ENCODE measurements at places on chromosomes 2 and 18. TPM values are rescaled to one million over a fixed set of nuclear protein-coding genes. Genes with fewer than 3 reads are reported as not detected.

MAP2 gene
- 42.7 TPM for polyA plus RNA-seq

IL1B gene
- polyA plus RNA-seq, result 0.65 TPM

TMEM163 gene
- 1.6 TPM for polyA plus RNA-seq

BCL2 gene
- 25.2 TPM for polyA plus RNA-seq

SPHKAP gene
- polyA plus RNA-seq, result 4.2 TPM

SLC35F5 gene
- polyA plus RNA-seq, result 158 TPM

ABCG8 gene
- polyA plus RNA-seq, result 0.88 TPM

DCC gene
- 8.7 TPM for polyA plus RNA-seq

CTNNA2 gene
- polyA plus RNA-seq, result 3.9 TPM

ILKAP gene
- 60.8 TPM for polyA plus RNA-seq

R3HDM1 gene
- 45.2 TPM for polyA plus RNA-seq

LCT gene
- polyA plus RNA-seq, result 0.03 TPM

VWA3B gene
- 0.80 TPM for polyA plus RNA-seq

ASB18 gene
- polyA plus RNA-seq, result 0.15 TPM

SERPINB11 gene
- polyA plus RNA-seq, result not detected

ST8SIA5 gene
- polyA plus RNA-seq, result 1.0 TPM

COLEC12 gene
- 23.3 TPM for polyA plus RNA-seq

SNED1 gene
- 8.2 TPM for polyA plus RNA-seq

ALPP gene
- not detected for polyA plus RNA-seq

CDK15 gene
- 1.4 TPM for polyA plus RNA-seq

CYP27C1 gene
- 13.8 TPM for polyA plus RNA-seq

Data from left kidney (tissue), 8 donors.